ENCODE measurements at places on chromosomes 4 and X. TPM values are rescaled to one million over a fixed set of nuclear protein-coding genes. Genes with fewer than 3 reads are reported as not detected.
A peak's percentile ranks its signal among the peaks of the same experiment; 100 is the strongest.

TMEM271 gene
- not detected for total RNA-seq

BMP3 gene
- not detected for total RNA-seq

BMP2K gene
- total RNA-seq, result 3.5 TPM

PNMA6A gene
- total RNA-seq, result not detected

PABPC1L2B gene
- not detected for total RNA-seq

ALAS2 gene
- not detected for total RNA-seq

MAGEE2 gene
- not detected for total RNA-seq

SLC2A9 gene
- total RNA-seq, result 0.72 TPM

DNA sequence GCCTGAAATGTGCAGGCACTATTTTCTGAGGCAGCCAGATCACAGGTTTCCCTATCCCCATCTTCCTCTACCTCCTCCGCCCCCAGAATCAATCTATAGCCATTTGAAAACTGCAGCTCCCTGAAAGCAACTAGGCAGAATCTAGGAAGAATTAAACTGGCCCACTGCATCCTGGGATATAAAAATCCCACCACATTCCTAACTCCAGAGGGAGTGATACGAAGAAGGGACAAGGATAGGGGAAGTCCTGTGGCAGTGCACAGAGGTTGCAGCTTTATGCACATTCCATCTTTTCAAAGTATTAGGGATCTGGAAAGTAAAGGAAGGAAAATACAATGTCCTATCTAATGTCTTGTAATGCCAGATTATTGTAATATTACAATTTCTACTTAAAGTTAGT lies 18.3 kb upstream of the HERC3 start:
- H3K36me3 ChIP-seq, result no peaks in the 10 kb centered on the region
- H3K4me1 ChIP-seq, result no peaks in the 10 kb centered on the region
- no peak overlapping the region for H3K4me3 ChIP-seq
- H3K27me3 ChIP-seq, result no peaks in the 10 kb centered on the region

GRCh38 chr4:184370711-184371389 lies 103.5 kb downstream of the IRF2 start:
- no peak overlapping the region for H3K4me3 ChIP-seq
- H3K27ac ChIP-seq, result no peak overlapping the region
- DNase-seq, result no peak
- no peaks in the 10 kb centered on the region for H3K4me1 ChIP-seq
- no peaks in the 10 kb centered on the region for H3K27me3 ChIP-seq
- H3K36me3 ChIP-seq, result no peaks in the 10 kb centered on the region

DNA sequence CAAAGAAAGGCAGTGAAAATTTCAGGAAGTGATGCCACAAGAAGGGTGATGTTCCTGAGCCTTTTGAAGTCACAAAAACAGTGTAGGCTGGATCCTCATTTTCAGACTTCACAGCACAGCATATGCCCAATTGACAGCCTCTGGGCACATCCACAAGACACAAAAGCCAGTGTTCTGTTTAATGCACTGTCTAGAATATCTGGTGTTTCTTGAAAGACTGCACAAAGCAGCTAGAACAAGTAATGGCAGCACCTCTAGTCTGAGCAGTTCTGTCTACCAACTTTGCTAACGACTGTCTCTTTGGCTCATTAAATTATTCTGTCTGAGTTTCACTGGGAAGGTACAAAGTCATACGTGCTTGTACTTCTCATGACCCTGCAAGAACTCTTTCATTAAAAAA lies 417.1 kb upstream of the GALNT7 start:
- no peak overlapping the region for H3K27ac ChIP-seq
- H3K36me3 ChIP-seq, result no peaks in the 10 kb centered on the region
- H3K4me3 ChIP-seq, result no peak overlapping the region
- H3K27me3 ChIP-seq, result no peaks in the 10 kb centered on the region

GRCh38 chr4:41285864-41286235 lies 29.1 kb downstream of the UCHL1 start:
- DNase-seq, result no peak
- no peaks in the 10 kb centered on the region for H3K27me3 ChIP-seq
- no peak overlapping the region for H3K27ac ChIP-seq
- H3K4me1 ChIP-seq, result no peaks in the 10 kb centered on the region
- no peak overlapping the region for H3K4me3 ChIP-seq

- no peaks in the 10 kb centered on the region for H3K27me3 ChIP-seq
- H3K36me3 ChIP-seq, result no peaks in the 10 kb centered on the region
- no peak for DNase-seq
Measured at GRCh38 chr4:98558471-98559169, 99.8 kb downstream of the TSPAN5 start.

- no peaks in the 10 kb centered on the region for H3K36me3 ChIP-seq
- no peak overlapping the region for H3K4me3 ChIP-seq
- no peaks in the 10 kb centered on the region for H3K4me1 ChIP-seq
- H3K27me3 ChIP-seq, result no peaks in the 10 kb centered on the region
Measured at GRCh38 chrX:28108186-28108945, 127.1 kb upstream of the DCAF8L1 start.

GRCh38 chr4:123536225-123536624 lies 139.6 kb downstream of the SPRY1 start:
- DNase-seq, result no peak
- no peaks in the 10 kb centered on the region for H3K27me3 ChIP-seq
- H3K4me1 ChIP-seq, result no peaks in the 10 kb centered on the region
- H3K27ac ChIP-seq, result no peak overlapping the region
- H3K36me3 ChIP-seq, result no peaks in the 10 kb centered on the region

DNA sequence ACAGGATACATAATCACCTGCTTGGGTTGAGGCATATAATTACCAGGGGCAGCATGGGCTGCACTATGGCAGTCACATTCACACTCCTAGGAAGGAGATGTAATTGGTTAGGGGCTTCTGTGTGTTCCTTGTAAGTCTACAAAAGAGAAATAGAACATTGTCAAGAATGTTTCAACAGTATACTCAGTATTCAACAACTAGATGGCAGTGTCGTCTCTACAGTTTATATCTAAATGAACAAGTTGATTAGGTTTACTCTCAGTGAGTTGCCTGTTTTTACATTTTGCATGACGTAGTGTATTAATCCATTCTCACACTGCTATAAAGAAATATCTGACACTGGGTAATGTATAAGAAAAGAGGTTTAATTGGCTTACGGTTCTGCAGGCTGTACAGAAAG lies 50.5 kb upstream of the RAB33B start:
- H3K4me1 ChIP-seq, result no peaks in the 10 kb centered on the region
- no peaks in the 10 kb centered on the region for H3K27me3 ChIP-seq
- peaks cover 32% of the 10 kb centered on the region for H3K36me3 ChIP-seq
- H3K4me3 ChIP-seq, result no peak overlapping the region
- H3K27ac ChIP-seq, result no peak overlapping the region

GRCh38 chr4:77084019-77084639 lies 8.3 kb upstream of the CCNI start:
- no peak for DNase-seq
- H3K4me3 ChIP-seq, result no peak overlapping the region
- H3K27ac ChIP-seq, result no peak overlapping the region
- peaks cover 9% of the 10 kb centered on the region for H3K4me1 ChIP-seq
- H3K27me3 ChIP-seq, result no peaks in the 10 kb centered on the region
- no peaks in the 10 kb centered on the region for H3K36me3 ChIP-seq

DNA sequence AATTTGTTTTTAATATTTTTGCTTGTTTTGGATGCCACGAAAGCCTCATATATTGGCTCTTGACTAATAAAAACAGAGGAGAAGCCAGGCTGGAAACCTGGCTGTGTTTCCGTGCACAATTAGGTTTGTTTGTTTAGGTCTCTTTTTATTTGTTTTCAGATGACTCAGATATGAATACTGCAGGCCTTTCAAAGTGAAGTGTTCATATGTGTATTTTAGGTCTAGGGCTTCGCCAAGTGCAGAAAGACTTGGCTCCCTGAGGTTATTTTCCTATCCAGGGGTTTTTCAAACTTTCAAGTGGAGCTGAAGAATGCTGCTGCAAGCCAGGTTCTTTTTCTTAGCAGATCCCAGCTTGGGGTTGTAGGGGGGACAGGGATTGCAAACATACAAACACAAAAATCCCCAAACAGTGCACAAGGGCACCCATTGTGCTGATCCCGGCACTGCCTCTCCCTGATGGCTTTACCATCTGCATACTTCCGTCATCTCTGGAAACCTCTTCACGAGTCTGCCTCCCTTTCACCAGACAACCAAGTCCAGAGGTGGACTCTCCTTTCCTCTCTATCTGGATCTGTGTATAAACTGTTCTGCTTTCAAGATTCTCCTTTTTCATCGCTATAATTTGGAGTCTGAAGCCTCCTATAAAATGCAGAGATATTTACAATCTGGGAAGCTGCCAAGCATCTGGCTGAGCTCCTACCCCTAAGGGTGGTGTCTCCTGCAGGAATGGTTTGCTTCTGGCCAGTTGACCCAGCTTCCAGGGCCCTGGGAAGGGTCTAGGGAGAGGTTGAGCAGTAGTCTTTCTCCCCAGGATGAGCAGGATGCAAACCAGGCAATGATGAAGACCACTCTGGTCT lies 108.6 kb downstream of the SMIM20 start:
- H3K27ac ChIP-seq, result no peak overlapping the region
- no peaks in the 10 kb centered on the region for H3K27me3 ChIP-seq
- no peaks in the 10 kb centered on the region for H3K36me3 ChIP-seq
- H3K4me3 ChIP-seq, result no peak overlapping the region
- no peak for DNase-seq
- peaks cover 8% of the 10 kb centered on the region for H3K4me1 ChIP-seq

DNA sequence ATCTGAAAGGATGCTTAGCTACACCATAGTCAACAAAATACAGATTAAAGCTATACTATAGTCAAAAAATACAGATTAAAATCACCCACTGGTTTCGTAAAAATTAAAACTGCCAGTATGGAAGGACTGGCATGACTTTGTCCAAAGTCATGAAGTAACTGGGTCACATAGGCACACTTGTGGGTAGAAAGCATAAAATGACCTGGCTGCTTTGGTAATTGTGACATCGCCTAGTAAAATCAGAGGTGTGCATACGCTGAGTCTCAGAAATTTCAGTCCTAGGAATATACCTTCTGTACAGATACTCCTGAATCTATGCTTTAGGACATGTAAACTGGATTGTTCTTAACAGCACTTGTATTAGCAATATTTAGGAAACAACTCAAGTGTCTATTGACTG lies 28.1 kb downstream of the CLNK start:
- no peak for DNase-seq
- no peaks in the 10 kb centered on the region for H3K27me3 ChIP-seq
- no peaks in the 10 kb centered on the region for H3K4me1 ChIP-seq
- H3K36me3 ChIP-seq, result no peaks in the 10 kb centered on the region
- H3K27ac ChIP-seq, result no peak overlapping the region

DNA sequence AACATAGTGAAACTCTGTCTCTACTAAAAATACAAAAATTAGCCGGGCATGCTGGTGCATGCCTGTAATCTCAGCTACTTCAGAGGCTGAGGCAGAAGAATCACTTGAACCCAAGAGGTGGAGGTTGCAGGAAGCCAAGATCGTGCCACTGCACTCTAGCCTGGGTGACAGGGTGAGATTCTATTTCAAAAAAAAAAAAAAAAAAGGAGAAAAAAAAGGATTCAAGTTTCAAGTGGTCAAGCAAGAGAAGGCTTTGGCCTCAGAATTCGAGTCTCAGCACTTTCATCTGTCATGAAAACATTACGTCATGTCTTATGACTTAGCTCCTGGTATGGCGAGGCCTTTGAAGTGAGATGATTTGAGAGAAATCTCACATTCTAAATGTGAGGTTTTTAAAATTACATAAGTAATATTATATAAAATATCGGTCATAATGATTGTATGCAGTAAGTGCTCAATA lies 21.2 kb upstream of the DHRSX start:
- H3K27me3 ChIP-seq, result no peaks in the 10 kb centered on the region
- DNase-seq, result no peak
- no peaks in the 10 kb centered on the region for H3K4me1 ChIP-seq
- H3K4me3 ChIP-seq, result no peak overlapping the region

GRCh38 chr4:155673453-155673979 lies 6.9 kb downstream of the GUCY1A1 start:
- H3K36me3 ChIP-seq, result no peaks in the 10 kb centered on the region
- DNase-seq, result peak; percentile 66
- H3K27ac ChIP-seq, result peak overlapping the region; percentile 52
- H3K4me3 ChIP-seq, result no peak overlapping the region
- peaks cover 80% of the 10 kb centered on the region for H3K4me1 ChIP-seq

DNA sequence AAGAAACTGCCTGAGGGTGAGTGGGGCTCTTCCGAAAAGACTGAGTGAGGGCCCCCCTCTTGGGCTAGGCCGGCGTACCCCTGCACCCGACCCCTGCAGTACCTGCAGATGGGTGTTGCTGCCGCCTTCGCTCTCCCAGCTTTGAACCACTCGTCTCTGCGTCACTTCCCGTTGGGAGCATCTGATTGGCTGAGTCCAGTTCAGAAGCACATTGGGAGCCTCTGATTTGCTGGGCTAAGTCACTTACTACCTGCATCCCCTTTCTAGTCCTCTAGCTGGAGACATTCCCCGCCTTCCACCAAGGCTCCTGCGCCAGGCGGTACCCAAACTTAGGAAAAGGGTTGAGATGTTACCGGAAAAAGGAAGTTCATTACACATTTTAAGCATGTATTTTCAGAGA lies 20.4 kb upstream of the WWC2 start:
- DNase-seq, result no peak
- no peaks in the 10 kb centered on the region for H3K4me1 ChIP-seq
- H3K36me3 ChIP-seq, result no peaks in the 10 kb centered on the region
- H3K27ac ChIP-seq, result no peak overlapping the region
- no peaks in the 10 kb centered on the region for H3K27me3 ChIP-seq
- no peak overlapping the region for H3K4me3 ChIP-seq

GRCh38 chr4:19399001-19399400 lies 852.7 kb upstream of the SLIT2 start:
- no peak for DNase-seq
- H3K4me1 ChIP-seq, result no peaks in the 10 kb centered on the region

- no peak overlapping the region for H3K4me3 ChIP-seq
- no peaks in the 10 kb centered on the region for H3K4me1 ChIP-seq
- no peak for DNase-seq
- H3K27ac ChIP-seq, result no peak overlapping the region
- no peaks in the 10 kb centered on the region for H3K36me3 ChIP-seq
- no peaks in the 10 kb centered on the region for H3K27me3 ChIP-seq
Measured at GRCh38 chr4:56210397-56210796, 176.9 kb downstream of the AASDH start.

GRCh38 chrX:11239230-11239629 lies 54.0 kb upstream of the AMELX start:
- H3K27ac ChIP-seq, result no peak overlapping the region
- H3K4me1 ChIP-seq, result no peaks in the 10 kb centered on the region
- H3K27me3 ChIP-seq, result no peaks in the 10 kb centered on the region
- no peaks in the 10 kb centered on the region for H3K36me3 ChIP-seq

- no peak overlapping the region for H3K4me3 ChIP-seq
- no peak overlapping the region for H3K27ac ChIP-seq
- H3K36me3 ChIP-seq, result no peaks in the 10 kb centered on the region
- no peaks in the 10 kb centered on the region for H3K4me1 ChIP-seq
- H3K27me3 ChIP-seq, result no peaks in the 10 kb centered on the region
- DNase-seq, result no peak
Measured at GRCh38 chr4:7309181-7309580, 116.8 kb downstream of the SORCS2 start.

- peaks cover 30% of the 10 kb centered on the region for H3K4me1 ChIP-seq
- no peak overlapping the region for H3K4me3 ChIP-seq
- DNase-seq, result no peak
- no peak overlapping the region for H3K27ac ChIP-seq
- no peaks in the 10 kb centered on the region for H3K27me3 ChIP-seq
- 0 out of 2 replicates have a peak, but pooled peaks cover under 1% of the 10 kb centered on the region for H3K36me3 ChIP-seq
Measured at GRCh38 chr4:98374643-98375042, 113.5 kb downstream of the RAP1GDS1 start.

GRCh38 chr4:189547559-189547958 lies 393.1 kb upstream of the FRG1 start:
- no peak overlapping the region for H3K27ac ChIP-seq
- H3K36me3 ChIP-seq, result no peaks in the 10 kb centered on the region
- H3K4me1 ChIP-seq, result no peaks in the 10 kb centered on the region

All from Karpas-422 (cell line).